ENCODE measurements at places on chromosomes 13 and 19.

DNA sequence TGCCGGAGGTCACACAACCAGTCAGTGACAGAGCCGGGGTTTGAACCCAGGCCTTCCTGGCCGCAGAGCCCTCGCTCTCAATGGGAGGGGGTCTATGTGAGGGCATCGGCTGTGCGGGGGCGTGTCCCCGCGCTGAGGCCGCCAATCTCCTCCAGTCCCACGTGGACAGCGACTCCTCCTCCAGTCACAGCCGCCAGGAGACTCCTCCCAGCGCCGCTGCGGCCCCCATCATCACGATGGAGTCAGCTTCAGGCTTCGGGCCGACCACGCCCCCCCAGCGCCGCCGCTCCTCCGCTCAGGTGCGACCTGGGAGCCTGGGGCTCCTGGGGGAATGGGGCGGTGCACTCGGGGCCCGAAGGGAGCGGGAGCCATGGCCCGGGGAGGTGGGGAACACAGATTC is 6.0 kb downstream of the SPRED3 start:
- no peak for DNase-seq

GRCh38 chr13:79227418-79227817 is 178.6 kb downstream of the RBM26 start:
- no peak for DNase-seq

- DNase-seq: no peak
Observed at GRCh38 chr19:15540435-15540834, 32.1 kb downstream of the CYP4F22 start.

DNA sequence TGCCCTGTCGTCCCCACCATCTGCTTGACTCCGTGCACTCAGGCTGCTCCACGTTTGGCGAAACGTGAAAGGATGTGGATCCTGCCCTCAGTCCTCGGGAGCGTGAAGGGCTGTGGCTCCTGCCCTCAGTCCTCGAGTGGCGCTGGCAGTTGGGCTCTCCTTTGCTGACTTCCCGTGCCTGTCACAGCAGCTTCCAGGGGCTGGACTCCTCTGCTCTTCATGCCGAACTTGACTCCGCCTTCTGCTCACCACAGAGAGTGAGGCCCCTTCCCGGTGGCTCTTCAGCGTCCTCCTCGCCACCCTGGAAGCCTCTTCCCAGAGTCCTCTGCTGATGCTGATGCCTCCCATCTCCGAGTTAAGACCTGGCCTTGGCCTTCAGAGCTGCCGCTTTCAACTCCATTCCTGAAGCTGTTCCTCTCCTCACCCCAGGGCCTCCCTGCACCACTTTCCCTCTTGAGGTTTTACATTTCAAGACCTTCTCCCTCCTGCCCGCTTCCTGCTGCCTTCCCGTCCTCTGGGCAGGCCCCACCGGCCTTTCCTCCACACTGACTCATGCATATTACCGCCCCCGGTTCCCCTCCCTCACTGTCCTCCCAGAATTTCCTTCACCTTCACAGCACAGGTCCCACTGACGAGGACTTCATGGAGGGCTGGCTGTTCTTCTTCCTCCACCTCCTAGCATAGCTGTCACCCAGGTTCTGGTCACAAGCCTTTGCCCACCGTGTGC is 111.7 kb downstream of the SHISA2 start:
- DNase-seq: no peak

GRCh38 chr13:96500953-96501352 is 411.0 kb downstream of the HS6ST3 start:
- no peak for DNase-seq

Data from left forelimb (tissue), 1 donor.